ENCODE measurements at places on chromosomes 11 and 22.

- no peak for DNase-seq
Measured at GRCh38 chr11:1924181-1924580, 4.7 kb downstream of the TNNT3 start.

DNA sequence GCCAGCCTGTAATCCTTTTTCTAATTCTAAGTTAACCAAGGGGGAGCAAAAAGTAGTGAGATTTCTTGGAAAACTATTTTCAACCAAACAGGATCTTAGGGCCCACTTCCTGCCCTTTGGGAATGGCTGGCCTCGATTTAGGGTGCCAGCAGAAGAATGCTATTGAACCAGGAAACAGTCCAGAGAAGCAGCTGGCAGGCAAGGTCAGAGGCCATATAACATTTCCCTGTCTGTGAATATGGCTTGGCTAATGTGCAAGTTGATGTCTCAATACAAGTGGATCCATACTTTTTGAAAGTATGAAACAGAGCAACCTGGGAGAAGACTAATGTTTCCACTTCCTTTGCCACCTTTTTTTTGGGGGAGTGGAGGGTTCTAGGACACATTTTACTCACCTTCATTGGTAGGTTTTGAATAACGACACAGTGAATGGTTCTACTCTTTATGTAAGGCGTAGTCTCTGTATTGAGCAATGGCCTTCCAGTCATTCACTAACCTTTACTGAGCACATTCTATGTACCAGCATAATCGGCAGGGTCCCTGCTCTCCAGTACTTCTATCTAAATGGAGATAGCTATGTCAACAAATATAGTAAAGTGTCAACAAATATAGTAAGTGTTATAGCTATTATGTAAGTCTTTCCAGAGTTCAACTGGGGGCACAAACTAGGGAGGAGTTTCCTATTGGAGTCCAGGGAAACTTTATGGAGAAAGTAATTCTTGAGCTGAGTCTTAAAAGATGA is 34.2 kb upstream of the RRM1 start:
- DNase-seq, result no peak

GRCh38 chr11:113477321-113477720 is 2.1 kb upstream of the DRD2 start:
- no peak for DNase-seq

GRCh38 chr22:19896665-19897355 is 42.1 kb upstream of the GNB1L start:
- DNase-seq, result no peak

DNA sequence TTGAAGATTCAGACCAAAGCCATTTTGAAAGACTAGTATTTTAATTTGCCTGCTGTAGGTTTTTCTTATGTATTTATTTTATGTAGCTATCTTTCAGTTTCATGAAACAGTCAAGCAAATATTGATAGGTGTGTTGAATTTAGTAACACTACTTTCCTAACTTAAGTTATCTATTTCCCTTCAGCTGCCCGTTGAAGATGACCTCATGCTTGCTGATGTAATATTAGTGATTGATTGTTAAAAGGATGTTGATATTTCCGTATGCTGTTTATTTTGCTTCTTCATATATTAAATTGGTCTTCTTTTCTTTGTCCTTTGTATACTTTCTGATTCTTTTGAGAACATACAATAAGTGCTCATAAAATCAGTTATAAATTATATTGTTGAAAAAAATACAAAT is 86.8 kb upstream of the CHORDC1 start:
- DNase-seq, result no peak
